ENCODE measurements at places on chromosomes 5 and 9.

DNA sequence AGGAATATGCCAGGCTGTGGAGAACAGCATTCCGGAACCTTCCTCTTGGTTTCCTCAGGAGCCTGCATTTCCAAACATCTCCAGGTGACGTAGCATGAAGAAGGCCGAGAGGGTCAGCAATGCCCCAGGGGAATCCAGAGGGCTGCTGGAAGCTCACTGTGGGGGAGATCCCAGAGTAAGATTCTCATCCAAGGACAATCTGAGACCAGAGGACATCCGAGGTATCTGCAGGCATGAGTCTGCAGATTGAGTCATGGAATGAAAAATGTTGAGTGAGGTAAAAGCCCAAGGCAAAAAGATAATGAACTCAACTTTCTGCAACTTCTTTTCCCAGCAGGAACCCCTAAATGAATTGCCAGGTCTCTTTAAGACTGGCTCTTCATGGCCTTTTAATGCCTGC is 73.5 kb downstream of the KIF4B start:
- DNase-seq, result no peak

- peak; percentile 64 for DNase-seq
Observed at GRCh38 chr5:134132372-134133187, 18.1 kb downstream of the TCF7 start.

DNA sequence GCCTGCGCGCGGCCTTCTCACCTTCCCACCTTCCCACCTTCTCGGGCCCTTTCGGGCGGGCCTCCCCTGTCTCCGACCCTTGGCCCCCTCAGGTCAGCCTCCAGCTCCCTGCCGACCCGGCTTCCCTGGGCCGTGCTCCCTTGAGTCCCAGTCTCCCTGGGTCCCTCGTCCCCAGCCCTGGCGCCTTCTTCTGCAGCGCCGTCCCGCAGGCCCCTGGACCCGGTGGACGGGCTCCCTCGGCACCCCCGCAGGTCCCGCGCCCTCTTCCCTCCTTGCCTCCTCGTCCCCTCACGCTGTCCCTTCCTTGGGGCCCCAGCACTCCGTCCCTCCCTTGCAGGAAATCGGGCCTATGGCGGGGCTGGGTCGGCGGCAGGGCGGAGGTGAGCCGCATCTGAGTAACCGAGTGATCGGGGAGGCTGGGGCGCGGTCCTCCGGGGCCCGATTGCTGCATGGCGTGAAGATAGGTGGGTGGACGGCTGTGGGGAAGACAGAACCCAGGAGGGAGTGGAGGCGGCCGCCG is 7.6 kb downstream of the ARPC5L start:
- peak; percentile 37 for DNase-seq

GRCh38 chr5:54524704-54525103 is 7.1 kb downstream of the SNX18 start:
- no peak for DNase-seq

- no peak for DNase-seq
Observed at GRCh38 chr5:17077440-17078233, 139.8 kb upstream of the BASP1 start.

DNA sequence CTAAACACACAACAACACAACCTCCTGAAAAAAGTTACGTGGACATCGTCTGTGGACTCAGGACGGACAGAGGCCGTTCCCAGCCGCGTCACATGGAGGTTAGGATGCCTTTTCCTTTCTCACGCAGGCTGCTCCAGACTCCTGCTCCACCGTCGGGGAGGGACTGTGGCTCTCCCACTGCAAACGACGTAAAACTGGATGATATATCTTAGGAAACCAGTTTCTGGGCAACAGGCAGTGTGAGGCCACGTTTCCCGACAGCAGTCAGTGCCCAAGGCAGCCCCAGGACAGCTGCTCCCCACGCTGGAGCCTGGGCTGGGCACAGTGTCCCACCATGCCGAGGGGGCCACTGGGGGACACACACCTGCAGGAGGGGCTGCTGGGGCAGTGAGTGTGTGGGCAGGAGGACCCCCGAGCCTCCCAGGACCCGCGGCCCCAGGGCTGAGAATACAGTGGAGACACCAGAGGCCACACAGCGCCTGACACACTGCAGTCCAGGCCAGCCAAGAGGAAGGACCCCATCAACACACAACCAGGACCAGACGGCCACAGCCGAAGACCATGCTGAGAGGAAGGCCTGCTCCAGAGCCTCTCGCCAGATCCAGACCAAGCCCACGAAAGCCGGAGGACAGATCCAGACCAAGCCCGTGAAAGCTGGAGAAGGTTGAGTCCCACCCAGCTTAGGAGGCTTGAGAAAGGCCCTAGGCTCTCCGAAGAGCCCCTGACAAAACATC is 26.2 kb downstream of the EXD3 start:
- no peak for DNase-seq

DNA sequence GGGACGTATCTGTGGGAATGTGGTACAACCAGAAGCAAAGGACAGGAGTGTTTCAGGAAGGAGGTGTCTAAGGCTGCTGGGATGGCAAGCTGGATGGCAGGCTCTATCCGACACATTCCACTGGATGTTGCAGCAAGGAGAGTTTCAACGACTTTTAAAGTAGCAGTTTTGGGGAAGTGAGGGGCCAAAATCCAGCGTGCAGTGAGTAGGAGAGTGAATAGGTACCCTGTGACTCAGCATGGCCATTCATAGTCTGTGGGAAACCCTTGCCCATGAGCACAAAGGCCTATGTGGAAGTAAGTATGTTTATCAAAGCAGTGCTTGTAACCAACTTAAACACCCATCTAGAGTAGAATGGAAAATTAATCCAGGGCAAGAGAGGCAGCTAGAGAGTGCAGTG is 664.7 kb downstream of the ACTL7B start:
- DNase-seq, result no peak

- no peak for DNase-seq
Observed at GRCh38 chr9:112111461-112111860, 63.6 kb downstream of the SUSD1 start.

- no peak for DNase-seq
Observed at GRCh38 chr5:89936576-89936975, 473.0 kb downstream of the CETN3 start.

- no peak for DNase-seq
Observed at GRCh38 chr9:77291714-77292113, 114.4 kb downstream of the VPS13A start.

- DNase-seq, result no peak
Observed at GRCh38 chr9:8660383-8660782, 860.8 kb upstream of the DMAC1 start.

GRCh38 chr9:25207402-25208195 is 470.6 kb downstream of the TUSC1 start:
- DNase-seq, result no peak

GRCh38 chr9:71504636-71505035 is 263.7 kb downstream of the CEMIP2 start:
- no peak for DNase-seq

GRCh38 chr9:38183994-38184568 is 115.1 kb upstream of the SHB start:
- no peak for DNase-seq

DNA sequence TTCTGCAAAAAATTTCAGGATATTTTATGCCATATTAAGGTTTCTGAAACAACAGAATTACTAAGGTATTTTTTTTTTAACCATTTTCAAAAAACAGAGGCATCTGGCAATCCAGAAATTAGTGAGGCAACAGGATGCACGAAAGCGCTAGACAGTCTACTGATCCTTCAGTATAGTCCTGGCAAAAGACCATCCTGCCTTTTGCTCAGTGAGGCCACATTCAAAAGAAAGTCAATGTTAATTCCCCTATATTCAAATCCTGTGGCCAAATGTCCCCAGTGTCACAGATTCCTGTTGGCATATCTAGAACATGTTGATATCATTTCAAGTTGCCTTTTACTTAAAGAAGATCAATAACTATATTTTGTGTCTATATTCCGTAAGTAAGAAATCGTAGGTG is 13.1 kb upstream of the NFIB start:
- no peak for DNase-seq

DNA sequence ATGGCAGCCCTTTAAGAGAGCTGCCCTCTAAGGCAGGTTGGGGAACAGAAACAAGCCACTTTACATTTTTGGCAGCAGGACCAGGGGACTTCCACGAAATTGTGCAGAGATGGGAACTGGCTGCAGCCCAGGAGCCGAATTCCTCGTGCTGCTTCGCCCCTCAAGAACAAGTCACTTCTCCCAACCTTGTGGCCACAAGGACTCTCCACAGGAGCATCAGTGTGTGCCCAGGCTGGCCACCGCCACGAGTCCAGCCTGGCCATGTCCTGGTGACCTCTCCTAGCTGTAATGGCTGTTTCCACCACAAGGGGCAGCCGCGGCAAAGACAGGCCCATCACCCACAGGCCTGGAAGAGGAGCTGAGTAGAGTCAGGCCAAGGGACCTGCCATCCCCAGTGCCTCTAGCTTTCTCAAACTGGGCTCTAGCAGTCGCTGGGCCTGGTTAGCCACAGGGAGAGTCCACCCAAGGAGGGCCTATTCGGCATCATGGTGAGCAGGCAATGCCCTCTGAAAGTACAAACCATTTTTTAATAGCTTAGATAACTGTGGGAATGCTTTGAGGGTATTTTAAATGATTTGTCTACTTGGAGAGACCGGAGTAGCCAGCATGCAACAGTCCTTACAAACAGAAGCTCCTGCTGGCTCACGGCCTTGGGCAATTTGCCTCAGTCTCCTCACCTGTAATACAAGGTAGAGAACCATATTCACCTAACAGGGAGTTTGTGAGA is 129.0 kb downstream of the COL23A1 start:
- DNase-seq, result peak; percentile 2

GRCh38 chr9:107488375-107489143 is 1.0 kb downstream of the KLF4 start:
- no peak for DNase-seq

- DNase-seq, result no peak
Observed at GRCh38 chr9:27632254-27632653, 59.0 kb upstream of the C9orf72 start.

GRCh38 chr9:3451956-3452355 is 73.8 kb downstream of the RFX3 start:
- no peak for DNase-seq

DNA sequence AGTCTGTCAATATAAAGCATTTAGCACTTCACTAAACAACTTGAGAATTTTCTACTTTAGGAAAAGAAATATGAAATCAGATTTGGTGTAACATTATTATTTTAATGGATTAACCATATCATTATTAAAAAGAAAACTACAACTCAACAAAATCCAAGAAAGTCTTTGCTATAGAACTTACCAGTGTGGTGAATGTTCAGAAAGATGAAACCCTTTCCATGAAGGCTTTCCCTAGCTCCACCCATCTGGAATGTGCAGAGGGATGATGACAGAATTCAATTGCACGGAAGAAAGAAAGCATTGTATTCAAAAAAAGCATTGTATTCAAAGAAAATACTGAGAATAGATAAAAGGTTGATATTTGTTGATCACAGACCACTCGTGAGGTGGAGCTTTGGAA is 328.6 kb upstream of the NUDT12 start:
- DNase-seq, result no peak

GRCh38 chr9:121395558-121395957 is 25.5 kb upstream of the STOM start:
- DNase-seq, result no peak

- DNase-seq, result no peak
Observed at GRCh38 chr5:115816226-115817081, at the start of gene CDO1. Gene CDO1, minus strand, starts transcription at chr5:115816659. Its CDS starts 262 bp downstream, at chr5:115816397.

- no peak for DNase-seq
Observed at GRCh38 chr9:129469188-129469987, 151.5 kb downstream of the C9orf50 start.

DNA sequence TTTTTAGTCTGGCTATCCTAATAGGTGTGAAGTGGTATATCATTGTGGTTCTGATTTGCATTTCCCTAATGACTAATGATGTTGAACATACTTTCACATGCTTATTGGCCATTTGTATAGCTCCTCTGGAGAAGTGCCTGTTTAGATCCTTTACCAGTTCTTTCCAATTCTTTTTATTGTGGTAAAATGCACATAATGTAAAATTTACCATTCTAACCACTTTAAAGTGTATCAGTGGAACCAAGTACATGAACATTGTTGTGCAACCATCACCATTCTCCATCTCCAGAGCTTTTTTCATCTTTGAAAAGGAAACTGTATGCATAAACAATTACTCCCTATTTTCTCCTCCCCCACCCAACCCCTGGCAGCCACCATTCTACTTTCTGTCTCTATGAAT is 95.4 kb downstream of the NRG2 start:
- DNase-seq, result no peak

GRCh38 chr5:68155940-68156339 is 59.6 kb upstream of the PIK3R1 start:
- no peak for DNase-seq

- DNase-seq, result no peak
Observed at GRCh38 chr9:22049411-22049810, 40.3 kb upstream of the CDKN2B start.

DNA sequence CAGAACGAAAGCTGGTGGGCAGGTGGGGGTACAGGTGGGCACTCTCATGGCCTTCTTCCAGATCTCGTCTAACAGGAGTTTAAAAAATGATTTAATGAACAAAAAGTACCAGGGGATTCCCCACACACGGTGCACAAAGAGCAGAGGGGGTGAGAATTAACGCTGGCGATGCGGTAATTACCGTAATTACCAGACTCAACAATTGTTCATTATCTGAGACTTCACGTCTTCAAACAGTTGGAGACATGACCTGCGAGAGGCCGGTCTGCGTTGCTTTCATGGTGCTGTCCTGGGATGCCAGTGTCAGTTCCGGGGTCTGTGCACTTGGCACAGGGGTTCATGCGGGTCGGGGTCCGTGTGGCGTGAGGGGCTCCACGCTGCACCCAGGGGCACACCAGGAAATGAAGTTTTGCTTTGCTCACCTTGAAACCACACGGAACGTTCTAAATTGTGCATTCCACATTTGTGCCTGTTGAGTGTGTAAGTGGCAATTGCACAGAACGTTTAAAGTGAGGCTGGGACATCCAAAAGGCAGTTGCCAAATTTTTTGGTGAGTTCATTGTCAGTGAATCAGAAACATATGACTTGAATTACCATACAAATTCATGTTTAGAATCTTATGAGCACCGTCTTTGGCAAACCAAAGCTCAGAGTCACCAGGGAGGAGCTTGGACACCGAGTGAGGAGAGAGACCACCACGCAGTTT is 256.4 kb upstream of the IRX1 start:
- no peak for DNase-seq

DNA sequence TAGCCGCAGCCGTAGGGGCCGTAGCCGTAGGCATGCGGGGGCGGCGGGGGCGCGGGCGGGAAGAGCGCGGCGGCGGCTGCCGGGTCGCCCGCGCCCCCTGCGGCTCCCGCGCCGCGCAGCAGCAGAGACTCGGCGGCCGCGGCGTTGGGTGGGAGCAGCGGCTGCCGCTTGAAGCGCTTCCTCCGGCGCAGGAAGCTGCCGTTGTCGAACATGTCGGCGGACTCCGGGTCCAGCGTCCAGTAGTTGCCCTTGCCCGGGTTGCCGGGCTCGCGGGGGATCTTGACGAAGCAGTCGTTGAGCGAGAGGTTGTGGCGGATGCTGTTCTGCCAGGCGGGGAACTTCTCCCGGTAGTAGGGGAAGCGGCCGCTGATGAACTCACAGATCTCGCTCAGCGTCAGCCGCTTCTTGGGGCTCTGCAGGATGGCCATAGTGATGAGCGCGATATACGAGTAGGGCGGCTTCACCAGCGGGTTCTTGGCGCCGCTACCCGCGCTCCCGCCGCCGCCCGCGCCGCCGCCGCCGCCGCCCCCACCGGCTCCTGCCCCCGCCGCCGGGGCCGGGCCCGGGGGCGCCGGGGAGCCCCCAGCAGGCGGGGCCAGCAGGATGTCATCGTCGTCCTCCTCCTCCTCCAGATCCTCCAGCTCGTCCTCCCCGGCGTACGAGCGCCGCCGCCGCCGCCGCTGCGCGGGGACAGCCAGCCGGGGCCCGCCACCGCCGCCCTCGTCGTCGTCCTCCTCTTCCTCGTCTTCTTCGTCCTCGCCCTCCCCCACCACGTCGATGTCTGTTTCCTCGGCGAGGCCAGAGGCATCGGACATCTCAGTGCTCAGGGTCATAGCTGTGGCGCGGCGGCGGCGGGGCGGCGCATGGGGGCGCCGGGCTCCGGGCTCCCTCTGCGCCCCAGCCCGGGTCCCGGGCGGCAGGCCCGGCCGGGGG is 781 bp downstream of the FOXD1 start:
- no peak for DNase-seq
